ENCODE measurements at places on chromosomes 1 and 21. TPM values are rescaled to one million over a fixed set of nuclear protein-coding genes. Genes with fewer than 3 reads are reported as not detected.

DNA sequence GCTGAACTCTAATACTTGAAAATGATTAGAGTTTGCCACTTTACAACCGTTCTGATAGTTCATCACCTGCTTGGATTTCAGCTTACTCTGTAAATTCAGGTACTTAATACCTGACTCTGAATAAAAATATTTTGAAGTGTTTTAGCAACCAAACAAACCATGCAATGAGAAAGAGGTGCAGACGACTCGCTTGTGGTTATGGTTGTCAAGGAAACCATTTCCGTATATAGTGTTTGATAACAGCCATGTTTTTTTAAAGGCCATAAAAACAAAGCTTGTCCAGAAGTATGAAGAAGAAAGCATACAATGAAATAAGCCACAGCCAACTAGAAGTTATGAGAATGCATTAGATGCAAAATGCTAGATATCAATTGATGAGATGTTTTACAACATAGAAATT is 167.2 kb upstream of the HMCN1 start:
- no peak for DNase-seq

DNA sequence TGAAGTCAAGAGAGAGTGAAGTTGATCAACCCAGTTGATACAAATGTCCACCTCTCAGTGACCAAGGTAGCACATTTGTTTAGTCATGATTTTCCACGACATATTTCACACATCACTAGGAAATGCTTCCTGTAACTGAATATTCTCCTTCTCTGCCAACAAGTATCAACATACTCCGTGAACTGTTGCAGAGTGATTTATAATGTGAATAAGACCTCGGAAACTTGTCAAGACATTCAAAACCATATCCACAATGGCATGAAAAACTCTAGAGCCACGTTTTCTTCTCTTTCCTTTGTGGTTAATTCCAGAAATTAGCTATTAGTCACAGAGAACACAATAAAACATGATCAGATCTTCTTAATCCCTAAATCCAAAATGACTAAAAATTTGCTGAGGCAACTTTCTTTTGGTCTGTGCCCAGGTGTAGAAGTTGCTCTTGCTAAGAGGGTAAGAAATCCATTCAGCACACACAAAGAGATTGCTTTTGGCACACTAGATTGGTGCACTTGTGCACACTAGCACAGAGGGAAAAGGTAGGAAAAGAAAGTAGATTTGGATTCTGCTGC is 244.3 kb upstream of the NRIP1 start:
- no peak for DNase-seq

GRCh38 chr1:27099587-27100334 is 55.2 kb downstream of the SLC9A1 start:
- no peak for DNase-seq

DNA sequence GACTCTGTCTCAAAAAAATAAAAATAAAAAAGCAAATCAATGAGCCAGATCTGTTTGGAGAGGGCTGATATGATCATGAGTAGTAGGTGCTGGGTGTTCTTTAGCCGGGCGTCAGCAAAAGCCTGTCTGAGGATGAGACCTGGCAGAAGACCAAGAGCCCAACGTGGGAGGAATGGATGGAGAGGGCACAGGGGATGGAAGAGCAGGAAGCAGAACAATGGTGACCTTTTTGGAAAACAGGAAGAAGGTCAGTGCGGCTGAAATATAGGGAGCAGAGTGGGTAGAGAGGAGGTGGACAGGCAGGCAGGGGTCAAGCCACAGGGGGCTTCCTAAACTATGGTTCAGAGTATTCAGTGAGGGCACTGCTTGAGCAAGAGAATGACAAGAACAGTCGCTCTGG is 30.9 kb downstream of the VWA5B1 start:
- no peak for DNase-seq

DNA sequence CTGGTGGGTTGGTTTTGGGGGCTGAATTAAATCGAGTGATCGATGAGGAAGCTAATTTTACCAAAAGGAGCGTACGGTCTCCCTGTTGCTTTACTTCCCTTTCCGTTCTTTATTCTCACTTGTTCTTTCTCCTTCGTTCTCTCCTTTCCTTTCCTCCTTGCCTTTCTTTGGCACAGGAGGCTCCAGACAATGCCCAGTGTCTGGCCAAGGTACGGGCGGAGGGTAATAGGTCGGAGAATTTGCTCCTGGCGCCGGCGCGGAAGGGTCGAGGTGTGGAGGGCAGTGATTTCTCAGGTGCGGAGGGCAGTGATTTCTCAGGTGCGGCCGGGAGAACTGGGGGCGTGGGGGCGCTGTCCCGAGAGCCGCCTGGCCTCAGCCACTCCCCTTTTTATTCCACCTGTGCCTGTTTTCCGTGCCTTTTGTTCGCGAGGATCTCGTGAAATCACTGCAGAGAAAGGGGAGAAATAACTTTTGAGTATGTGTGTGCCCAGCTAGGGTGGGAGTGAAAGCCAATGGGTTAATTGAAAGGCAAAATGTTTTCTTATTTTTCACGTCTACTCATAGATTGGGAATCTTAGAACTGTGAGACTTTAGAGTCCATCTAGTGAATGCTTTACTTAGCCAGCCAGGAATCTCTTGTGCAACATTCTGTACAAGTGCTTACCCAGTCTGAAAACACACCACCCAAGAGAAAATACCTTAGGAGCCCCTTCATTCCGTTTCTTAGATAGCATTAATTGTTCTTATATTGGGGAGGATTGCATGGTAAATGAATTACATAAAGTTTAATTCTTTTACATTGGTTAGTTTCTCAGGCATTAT is 1.3 kb downstream of the FNBP1L start:
- DNase-seq, result no peak

DNA sequence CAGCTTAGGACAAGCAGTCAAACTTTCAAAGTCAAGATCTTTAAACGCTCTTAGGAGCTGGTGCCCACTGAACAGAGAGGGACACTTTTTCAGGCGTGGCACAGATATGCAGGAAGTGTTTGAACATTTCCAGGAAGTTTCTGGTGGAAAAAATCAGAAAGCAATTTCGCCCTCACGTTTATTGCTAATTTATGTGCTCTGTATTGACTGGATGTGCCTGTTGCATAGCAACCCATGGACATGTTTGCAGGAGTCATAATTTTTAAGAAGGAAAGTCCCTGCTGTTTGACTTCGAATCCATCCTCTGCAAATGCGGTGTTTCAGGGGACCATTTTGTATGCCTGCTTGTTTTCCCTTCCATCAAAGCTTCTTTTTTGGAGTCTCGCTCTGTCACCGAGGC is 239.9 kb upstream of the IRF2BP2 start:
- DNase-seq, result no peak

DNA sequence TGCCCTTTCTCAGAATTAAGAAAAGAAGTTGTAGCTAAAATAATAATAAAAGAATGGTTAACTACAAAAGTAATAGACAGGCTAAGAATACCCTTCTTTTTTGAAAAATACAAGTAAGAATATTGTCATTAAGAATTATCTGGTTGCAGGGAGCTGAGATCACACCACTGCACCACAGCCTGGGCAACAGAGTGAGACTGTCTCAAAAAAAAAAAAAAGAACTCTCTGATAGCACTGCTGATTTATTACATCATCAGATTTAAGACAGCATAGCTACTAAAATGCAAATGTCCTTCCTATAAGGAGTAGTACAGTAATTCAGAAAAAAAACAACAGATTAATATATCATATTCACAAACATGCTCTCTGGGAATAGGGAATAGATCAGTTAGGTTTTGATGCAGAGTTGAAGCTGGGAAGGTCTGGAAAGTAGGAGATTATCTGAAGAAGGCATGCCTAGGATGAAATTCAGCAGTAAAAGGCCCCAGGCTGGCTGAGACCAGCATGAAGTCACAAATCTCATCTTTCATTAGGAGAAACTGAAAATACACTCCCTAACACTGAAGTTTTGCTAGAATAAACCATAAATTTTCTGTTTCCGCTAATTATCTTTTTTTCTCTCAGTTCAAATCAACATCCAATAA is 30.7 kb upstream of the ANGPTL1 start:
- no peak for DNase-seq

Gene OR2G6
- not detected for total RNA-seq

Gene PTPRU
- 100 TPM for total RNA-seq

Gene CLIC6
- total RNA-seq, result 24.1 TPM
